ENCODE measurements at places on chromosomes 1 and 21. TPM values are rescaled to one million over a fixed set of nuclear protein-coding genes. Genes with fewer than 3 reads are reported as not detected.
A peak's percentile ranks its signal among the peaks of the same experiment; 100 is the strongest.

DNA sequence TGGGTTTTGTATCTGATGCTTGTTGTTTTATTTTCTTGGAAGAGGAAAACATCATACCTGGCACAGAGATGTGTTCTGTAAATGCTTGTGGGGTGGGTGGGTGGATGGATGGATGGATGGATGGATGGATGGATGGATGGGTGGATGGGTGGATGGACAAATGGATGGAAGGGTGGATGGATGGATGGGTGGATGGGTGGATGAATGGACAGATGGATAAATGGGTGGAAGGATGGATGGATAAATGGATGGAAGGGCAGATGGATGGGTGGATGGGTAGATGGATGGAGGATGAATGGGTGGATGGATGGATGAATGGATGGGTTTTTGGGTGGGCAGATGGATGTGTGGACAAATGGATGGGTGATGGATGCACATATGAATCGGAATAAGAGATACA is 111.5 kb downstream of the PDE9A start:
- H3K4me1 ChIP-seq = no peaks in the 10 kb centered on the region
- no peak overlapping the region for H3K4me3 ChIP-seq
- no peaks in the 10 kb centered on the region for H3K36me3 ChIP-seq
- H3K27me3 ChIP-seq = no peaks in the 10 kb centered on the region
- DNase-seq = no peak

DNA sequence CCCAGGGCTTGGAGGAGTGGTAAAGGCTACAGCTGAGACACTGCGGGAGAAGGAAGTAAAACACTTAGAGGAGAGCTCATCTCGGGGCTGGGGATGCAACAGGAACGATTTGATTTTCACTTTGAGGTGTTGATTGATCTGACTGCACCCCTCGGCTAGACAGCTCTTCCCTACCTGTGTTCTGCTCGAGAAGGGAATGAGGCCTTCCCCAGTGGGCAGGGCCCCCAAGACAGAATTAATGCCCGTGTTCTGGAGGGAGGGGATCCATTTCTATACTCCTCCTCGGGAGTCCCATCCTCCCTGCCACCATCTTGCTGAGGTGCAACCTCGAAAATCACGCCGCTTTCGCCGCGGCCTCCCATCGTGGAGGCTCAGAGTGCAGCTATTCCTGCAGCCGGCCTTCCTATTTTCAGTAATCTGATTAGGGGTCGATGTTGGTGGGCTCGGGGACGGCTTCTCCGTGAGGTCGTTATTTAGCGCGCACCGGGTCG is 2.4 kb downstream of the ATP2B4 start:
- DNase-seq = no peak
- no peaks in the 10 kb centered on the region for H3K4me1 ChIP-seq
- peak overlapping the region; percentile 49 for H3K27ac ChIP-seq
- no peaks in the 10 kb centered on the region for H3K36me3 ChIP-seq
- H3K27me3 ChIP-seq = no peaks in the 10 kb centered on the region

GRCh38 chr1:53592521-53592982 is 133.4 kb downstream of the DMRTB1 start:
- H3K27me3 ChIP-seq = no peaks in the 10 kb centered on the region
- no peak overlapping the region for H3K4me3 ChIP-seq
- H3K27ac ChIP-seq = no peak overlapping the region
- no peaks in the 10 kb centered on the region for H3K4me1 ChIP-seq

GCSAML gene
- total RNA-seq = 0.06 TPM

OR6K3 gene
- total RNA-seq = not detected

Data from aorta (tissue), 5 donors.